ENCODE measurements at places on chromosomes 7 and 10.

DNA sequence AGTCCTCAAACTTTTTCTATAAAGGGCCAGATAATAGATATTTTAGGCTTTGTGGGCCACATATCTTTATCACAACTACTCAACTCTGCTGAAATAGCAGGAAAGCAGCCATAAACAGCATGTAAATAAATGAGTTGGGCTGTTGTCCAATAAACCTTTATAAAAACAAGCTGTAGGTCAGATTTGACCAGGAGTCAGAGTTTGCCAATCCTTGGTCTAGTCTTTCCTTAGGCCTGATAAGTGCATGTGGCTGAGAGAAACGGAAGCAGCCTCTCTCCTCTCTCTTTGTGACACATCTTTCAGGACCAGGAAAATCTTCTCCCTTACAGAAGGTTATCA, 724.5 kb downstream of the GRID1 start:
- no peak for DNase-seq

DNA sequence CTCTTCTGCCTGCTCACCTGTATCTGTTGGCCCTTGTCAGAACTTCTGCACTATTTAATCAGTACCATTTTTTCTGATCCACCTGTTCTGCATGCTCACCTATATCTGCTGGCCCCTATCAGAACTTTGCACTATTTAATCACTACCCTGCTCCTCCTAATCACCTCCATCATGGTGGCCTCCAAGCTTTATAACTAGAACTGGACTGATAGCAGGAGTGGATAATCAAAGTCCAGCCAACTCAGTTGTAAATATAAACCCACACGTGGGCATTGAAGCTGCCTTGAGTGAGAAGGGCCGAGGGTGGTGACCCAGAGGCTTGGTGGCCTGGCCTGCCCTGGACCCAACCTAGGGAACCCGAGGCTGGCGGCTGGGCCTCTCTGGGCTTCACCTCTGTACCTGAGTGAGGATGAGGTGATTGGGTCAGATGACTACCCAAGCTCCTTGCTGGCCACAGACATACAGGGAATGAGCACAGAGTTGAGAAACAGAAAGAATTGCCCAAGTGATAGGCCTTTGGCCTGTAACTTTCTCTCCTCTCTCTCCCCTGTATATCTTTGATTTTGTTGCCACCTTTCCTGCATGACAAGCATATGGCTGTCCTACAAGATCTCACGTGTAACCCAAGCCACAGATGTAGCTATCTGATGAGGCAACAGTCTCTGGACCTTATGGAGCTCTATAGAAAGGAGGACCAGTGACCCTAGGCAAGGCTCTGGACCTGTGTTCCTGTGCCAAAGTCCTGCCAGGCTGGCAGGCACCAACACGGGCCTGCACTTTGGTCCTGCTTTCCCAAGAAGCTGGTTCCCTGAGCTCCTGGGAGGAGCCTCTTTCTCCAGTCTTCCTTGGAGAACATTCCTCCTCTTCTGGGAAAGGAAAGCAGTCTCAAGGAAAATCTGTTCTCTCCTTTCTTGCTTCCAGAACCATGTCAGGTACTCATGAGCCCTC, 23.4 kb upstream of the FAM3C start:
- DNase-seq, result no peak

GRCh38 chr10:35378541-35379210, 42.4 kb downstream of the CCNY start:
- no peak for DNase-seq

DNA sequence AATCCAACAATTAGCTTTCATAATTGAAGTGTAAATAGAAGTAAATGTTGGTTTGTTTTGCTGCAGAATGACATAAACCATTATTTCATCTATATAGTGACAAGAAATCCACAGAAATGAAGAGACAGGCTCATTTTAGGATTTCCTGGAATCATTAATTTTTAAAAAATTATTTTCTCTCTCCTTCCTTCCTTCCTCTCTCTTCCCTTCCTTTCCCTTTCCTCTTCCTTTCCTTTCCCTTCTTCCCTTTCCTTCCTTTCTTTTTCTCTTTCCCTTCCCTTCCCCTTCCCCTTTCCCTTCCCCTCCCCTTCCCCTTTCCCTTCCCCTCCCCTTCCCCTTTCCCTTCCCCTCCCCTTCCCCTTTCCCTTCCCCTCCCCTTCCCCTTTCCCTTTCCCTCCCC, 51.2 kb upstream of the KMT2C start:
- no peak for DNase-seq

DNA sequence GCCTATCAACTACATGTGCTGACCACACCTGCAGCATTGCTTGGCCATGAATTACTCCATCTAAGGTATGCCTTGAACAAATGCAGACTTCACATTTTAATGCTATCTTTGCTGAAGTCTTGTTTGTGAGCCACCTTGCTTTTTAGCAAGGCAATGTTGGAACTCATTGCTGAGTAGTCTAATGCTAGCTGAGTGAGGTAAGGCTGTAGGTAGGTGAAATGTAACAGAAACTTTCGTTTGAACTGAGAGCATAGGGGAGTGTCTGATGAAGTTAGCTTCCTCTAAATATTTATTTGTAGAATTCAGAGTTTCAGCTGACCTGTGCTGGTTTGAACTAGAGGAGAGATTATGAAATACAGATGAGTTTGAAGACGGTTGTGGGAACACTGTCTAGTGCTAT, 238.5 kb downstream of the SEMA3A start:
- DNase-seq, result no peak
